ENCODE measurements at places on chromosomes 6 and 20. TPM values are rescaled to one million over a fixed set of nuclear protein-coding genes. Genes with fewer than 3 reads are reported as not detected.

The BPIFB1 gene
- total RNA-seq, result not detected

The YIPF3 gene
- 80.0 TPM for total RNA-seq

The MAP7 gene
- 0.57 TPM for total RNA-seq

The TAAR9 gene
- not detected for total RNA-seq

The EFCAB8 gene
- 1.5 TPM for total RNA-seq

The PRKN gene
- 3.4 TPM for total RNA-seq

GRCh38 chr6:3545156-3545555 lies 88.3 kb upstream of the SLC22A23 start:
- no peak for DNase-seq

DNA sequence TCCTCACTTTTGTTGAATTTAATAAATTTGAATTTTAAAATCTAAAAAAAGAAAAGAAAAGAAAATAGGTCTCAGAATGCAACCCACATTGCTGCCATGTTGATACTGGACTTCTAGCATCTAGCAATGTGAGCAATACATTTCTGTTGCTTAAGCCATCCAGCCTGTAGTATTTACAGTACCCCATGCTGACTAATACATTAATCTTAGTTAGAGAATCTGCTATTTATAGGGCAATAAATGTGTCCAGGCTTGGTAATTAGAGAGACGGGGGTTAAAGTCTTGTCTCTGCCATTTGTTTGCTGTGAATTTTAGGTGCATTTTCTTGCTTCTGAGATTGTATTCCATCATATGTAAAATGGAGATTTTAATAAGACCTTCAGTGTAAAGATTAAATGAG lies 471.3 kb downstream of the DHX35 start:
- DNase-seq, result no peak

- no peak for DNase-seq
Measured at GRCh38 chr6:133707456-133707855, 181.5 kb upstream of the TCF21 start.

DNA sequence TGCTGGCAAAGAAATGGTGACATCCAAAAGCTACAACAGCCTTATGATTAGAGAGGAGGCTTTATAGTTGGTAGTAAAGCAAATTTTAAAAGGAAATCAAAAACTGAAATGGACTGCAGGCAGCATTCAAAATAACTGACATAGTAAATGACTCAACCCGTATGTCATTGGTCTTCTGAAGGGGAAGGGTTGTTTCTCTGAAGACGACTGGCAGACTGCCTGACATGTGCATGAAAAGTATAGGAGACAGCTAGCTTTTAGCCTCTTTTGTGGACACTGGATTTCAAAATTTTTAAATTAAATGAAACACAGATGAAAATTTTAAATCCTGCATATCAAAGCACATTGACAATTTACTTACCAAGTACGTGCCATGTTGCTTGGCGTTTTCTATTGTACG lies 90.7 kb downstream of the TRMT6 start:
- no peak for DNase-seq

GRCh38 chr6:122604676-122605075 lies 5.5 kb upstream of the PKIB start:
- DNase-seq, result no peak

DNA sequence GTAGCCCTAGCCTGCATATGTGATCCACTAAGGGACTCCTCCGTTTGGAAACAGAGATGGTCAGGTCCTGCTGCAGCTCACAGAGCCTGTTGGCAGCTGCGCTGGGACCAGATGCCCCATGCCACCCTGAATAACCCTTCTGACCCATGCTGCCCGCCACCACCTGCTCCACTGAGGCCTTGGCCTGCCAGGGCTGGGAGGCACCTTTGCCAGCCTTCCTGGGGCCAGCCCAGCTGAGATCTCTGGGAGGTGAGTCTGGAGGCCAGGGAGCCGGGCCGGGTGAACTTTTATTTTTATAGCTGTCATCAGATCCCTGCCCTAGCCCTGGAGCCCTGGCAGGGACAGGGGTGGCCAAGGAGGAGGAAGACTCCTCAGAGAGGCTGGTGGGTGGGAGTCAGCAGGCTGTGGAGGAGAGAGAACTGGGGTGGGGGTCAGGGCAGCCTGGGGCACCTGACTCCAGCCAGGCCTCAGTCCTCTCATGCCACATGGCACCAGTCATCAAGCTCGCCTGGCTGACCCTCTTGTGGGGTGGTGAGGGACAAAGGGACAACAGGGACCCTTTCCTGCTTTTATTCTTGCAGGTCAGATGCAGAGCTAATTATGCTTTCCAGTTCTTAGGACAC lies 10.0 kb downstream of the CEBPB start:
- no peak for DNase-seq

DNA sequence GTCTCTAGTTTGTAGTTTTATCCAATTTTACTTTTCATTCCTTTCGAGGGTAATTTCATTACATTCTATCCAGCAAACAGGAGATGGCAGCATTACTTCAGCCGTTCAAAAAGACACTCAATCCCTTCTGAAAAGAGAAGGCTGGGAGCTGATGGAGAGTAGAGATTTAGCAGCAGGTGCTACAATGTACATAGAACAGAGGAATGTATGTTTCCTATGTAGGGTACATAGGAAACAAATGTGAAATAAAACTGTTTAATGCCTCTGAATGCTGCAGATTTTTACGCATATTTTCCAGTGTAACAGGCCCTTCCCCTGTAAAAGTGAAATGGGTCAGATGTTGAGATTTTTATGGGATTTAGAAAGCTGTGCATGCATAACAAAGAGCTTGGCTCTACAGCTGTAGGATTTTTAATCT lies 16.0 kb downstream of the RPS12 start:
- DNase-seq, result no peak

DNA sequence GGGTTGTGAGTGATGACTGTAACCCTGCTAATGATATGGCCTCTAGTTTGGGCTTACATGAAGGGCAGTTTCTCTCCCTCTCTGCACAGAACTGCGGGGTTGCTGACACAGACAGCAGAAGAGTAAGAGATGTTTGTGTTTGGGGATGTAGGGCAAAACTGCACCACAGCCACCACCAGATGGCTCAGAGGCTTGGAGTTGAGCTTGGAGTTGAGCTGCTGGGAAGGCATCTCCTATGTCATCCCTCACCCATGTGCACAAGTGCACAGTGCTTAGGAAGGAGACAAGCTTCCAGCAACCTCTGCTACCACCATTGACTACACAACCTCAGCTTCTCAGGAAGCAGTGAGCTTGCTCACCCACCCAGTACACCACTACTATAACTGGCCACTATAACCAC lies 303.9 kb upstream of the DEFB112 start:
- DNase-seq, result no peak

DNA sequence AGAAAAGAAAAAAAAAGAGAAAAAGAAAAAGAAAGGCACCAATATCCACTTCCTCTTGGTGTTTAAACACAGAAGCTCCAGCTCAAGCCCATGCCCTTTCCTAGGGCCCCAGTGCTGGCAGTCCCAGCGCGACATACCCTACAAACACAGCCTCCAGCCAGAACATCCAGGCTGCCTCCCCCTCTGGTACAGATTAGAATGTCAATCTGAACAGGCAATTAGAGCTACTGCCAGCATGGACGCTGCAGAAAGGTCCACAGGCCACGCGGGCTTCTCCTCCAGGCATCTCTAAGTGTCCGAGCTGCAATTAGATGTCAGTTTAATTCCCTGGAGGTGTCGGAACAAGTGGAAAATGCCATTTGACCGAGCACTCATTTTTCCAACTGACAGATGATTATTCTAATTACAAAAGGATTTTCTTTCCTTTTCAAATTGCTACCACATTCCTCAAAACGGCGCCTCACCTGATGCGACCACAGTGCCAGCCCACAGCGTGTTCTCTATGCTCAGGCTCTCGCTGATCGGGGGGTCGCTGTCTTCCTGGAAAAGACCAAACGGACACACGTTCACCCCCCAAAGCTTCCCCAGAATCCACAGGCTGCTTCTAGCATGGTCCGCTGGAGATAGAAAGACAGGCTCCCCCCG lies 79.5 kb downstream of the ATP9A start:
- DNase-seq, result no peak

DNA sequence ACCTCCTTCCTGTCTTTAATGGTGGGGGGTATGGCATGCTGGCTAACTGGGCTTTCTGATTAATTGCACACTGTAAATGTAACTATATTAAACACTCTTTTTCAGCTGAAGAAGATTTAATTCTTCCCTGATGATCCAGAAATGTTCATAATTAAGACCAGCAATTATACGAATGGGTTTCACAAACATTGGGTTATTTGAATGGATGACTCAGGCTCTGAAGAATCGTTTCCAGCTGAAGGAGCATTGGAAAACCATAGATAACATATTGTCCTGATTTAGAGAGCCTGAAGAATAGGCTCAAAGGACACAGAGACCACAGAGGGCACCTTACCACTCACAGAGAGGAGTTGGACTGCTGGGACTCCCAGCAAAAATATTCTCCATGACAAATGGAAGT lies 130.7 kb upstream of the SSTR4 start:
- DNase-seq, result no peak

- DNase-seq, result no peak
Measured at GRCh38 chr20:3935295-3935955, 46.2 kb downstream of the PANK2 start.

DNA sequence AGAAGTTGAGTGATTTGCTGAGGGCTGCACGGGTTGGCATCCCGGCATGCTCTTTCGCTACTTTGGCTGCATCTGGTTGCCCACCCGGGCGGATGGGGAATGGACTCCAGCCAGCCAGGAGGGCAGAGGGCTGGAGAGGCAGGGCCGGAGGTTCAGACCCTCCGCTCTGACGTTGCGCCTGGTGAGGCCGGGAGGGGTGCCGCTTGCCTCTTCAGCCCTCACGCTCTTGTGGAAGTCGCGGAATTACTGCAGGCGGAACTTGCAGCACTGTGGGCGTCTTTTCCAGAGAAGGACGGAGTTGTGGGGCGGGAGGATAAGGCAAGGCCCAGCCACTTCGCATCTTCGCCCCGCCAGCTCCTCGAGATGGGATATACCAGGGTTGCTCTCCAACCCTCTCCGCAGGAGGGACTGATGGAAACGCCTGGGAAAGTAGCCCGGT lies 656 bp downstream of the RTEL1 start:
- DNase-seq, result no peak

DNA sequence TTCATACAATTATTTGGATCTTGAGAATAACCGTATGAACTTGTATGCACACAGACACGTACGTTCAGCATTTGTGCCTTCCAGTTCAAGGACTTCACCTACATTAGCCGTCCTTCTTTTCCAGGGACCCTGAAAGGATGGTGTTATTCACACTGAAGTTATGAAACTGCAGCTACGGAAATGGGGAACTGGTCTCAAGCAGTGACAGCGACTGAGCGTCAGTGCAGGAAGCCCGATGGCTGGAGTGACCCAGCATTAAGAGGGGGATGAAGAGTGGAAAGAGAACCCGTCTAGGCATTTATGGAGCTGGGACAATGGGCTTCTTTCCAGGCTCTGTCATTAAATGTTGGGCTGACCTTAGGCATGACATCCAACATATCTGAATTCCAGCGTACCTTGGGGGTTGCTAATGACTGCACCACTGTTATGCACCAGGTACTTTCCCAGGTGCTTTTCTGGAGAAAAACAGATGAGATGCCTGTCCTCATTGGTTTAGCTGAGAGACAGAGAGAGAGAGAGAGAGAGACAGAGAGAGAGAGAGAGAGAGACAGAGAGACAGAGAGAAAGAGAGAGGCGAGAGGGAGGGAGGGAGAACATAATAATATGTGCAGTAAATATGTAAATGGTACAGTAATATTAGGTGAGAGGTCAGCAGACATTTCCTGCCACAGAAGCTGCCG lies 204.7 kb upstream of the EXOC2 start:
- DNase-seq, result no peak

GRCh38 chr6:168305863-168306262 lies 13.7 kb downstream of the DACT2 start:
- no peak for DNase-seq

Measured in T-cell (primary cell).